Heart left ventricle (tissue), 16 donors: ENCODE measurements at places on chromosomes 13 and 19. TPM values are rescaled to one million over a fixed set of nuclear protein-coding genes. Genes with fewer than 3 reads are reported as not detected.

DNA sequence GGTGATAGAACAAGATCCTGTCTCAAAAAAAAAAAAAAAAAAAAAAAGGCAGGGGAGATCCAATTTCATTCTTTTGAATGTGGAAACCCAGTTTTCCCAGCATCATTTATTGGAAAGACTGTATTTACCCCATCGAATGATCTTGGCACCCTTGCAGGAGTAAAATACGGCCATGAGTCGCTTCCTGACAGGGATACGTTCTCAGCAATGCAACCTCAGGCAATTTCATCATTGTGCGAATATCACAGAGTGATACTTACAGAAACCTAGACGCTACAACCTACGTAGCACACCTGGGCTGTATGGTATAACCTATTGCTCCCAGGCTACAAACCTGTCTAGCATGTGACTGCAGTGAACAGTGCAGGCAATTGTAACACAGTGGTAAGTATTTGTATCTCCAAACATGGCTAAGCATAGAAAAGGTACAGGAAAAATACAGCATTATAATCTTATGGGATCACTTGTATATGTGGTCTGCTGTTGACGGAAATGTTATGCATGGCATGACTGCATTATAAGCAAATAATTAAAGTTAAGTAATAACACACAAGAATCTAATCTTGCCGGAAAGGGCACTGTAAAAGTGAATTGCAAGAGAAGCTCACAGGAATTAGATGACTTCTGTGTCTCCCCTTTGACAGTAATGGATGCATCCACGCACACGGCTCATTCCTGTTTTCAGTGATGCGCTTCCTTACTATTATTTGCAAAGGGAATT is 24.1 kb downstream of the RFX2 start:
- no peaks in the 10 kb centered on the region for H3K36me3 ChIP-seq
- DNase-seq, result no peak
- no peaks in the 10 kb centered on the region for H3K27me3 ChIP-seq
- no peaks in the 10 kb centered on the region for H3K4me1 ChIP-seq
- H3K27ac ChIP-seq, result no peak overlapping the region

GRCh38 chr13:97223711-97224541 is 1.8 kb downstream of the MBNL2 start:
- H3K27me3 ChIP-seq, result no peaks in the 10 kb centered on the region
- H3K36me3 ChIP-seq, result no peaks in the 10 kb centered on the region
- peak overlapping the region; percentile 71 for H3K27ac ChIP-seq
- peak overlapping the region; percentile 56 for H3K4me3 ChIP-seq

DNA sequence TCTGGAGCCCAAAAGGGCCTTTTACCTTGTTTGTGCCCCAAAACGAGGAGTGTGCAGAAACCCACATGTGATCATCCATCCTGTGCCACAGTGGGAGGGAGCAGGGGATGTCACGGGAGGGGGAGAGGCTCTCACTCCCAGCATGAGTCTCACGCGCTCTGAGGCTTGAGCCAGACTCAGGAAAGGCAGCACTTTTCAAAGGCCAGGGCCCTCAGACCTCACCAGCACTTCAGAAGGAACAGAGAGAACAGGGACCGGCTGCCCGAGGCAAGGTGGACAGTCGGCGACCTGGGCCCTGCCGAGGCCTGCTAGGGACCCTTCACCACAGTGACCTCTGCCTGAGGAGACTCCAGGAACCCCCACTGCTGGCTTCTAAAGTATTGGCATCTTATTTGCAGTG is 71.7 kb upstream of the WASF3 start:
- H3K36me3 ChIP-seq, result no peaks in the 10 kb centered on the region
- H3K4me1 ChIP-seq, result peaks cover 22% of the 10 kb centered on the region
- no peaks in the 10 kb centered on the region for H3K27me3 ChIP-seq
- DNase-seq, result no peak
- no peak overlapping the region for H3K4me3 ChIP-seq
- no peak overlapping the region for H3K27ac ChIP-seq

DNA sequence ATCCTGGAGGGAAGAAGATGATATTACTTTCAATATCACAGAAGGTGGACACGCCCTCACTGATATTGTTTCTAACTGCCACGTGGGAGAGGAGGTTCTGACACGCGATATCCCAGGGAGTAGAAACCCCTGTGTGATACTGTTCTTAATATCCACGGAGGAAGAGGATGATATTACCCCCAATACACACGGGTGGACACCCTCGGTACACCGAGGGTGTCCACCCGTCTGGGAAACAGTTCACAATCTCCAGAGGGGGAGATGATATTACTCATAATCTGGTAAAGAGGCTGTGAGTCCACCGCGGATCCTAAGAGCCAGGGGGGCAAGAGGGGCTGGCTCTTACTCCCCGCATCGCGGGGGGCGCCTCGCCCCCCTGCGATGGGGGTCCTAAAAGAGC is 29.7 kb upstream of the RGCC start:
- no peak for DNase-seq
- no peaks in the 10 kb centered on the region for H3K4me1 ChIP-seq
- H3K27ac ChIP-seq, result no peak overlapping the region
- H3K27me3 ChIP-seq, result peaks cover 4% of the 10 kb centered on the region

The FLT3 gene
- 0.15 TPM for total RNA-seq

DNA sequence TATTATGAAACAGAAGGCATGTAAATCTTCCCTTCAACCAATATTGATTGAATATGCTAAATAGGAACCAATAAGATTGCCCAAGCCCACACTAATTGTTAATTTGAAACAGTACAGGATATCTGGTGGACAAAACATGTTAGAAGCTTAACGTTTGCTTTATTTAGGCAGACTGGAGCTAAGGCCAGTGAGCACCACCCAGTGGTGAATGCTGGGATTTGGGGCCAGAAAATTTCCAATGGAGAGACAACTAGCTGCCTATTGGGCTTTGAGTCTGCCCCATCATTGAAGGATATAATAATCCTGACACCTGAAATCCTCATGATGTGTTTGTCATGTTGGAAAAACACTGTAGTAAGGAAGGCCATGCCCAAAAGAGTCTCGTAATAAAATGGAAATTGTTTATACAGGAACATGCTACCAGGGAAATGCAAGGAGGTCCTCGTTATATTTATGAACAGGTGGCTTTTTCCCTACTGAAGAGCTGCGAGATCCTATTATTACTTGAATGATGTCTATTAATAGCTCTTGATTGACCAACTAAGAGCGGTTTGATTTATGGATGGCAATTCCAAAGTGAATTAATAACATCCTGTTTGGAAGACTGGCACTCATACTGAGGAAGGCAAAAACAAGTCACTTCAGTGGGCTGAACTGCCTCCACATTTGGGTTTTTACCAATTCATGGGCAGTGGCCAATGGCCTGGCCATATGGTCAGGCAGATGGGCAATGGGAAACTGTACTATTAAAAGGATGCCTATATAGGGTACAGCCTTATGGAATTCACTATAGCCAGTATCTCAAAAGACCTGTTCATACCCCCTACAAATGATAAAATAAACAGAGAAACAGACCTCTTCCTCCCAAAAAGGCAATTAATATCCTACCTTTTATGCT is 8.7 kb downstream of the SIGLECL1 start:
- no peak overlapping the region for H3K4me3 ChIP-seq
- H3K4me1 ChIP-seq, result no peaks in the 10 kb centered on the region
- DNase-seq, result peak; percentile 12
- H3K27me3 ChIP-seq, result no peaks in the 10 kb centered on the region
- no peak overlapping the region for H3K27ac ChIP-seq
- no peaks in the 10 kb centered on the region for H3K36me3 ChIP-seq

The PSG5 gene
- total RNA-seq, result not detected

The SLITRK1 gene
- total RNA-seq, result not detected

The PSG3 gene
- total RNA-seq, result not detected

The CEACAM7 gene
- not detected for total RNA-seq

GRCh38 chr13:88649855-88650254 is 978.7 kb downstream of the SLITRK5 start:
- H3K4me3 ChIP-seq, result no peak overlapping the region
- H3K4me1 ChIP-seq, result no peaks in the 10 kb centered on the region
- no peak for DNase-seq

- no peaks in the 10 kb centered on the region for H3K36me3 ChIP-seq
- DNase-seq, result no peak
- H3K4me3 ChIP-seq, result no peak overlapping the region
- H3K4me1 ChIP-seq, result no peaks in the 10 kb centered on the region
Observed at GRCh38 chr13:48559638-48560320, 26.9 kb upstream of the RCBTB2 start.

The PRR19 gene
- total RNA-seq, result not detected

The HIF3A gene
- 32.8 TPM for total RNA-seq

- H3K27me3 ChIP-seq, result no peaks in the 10 kb centered on the region
- no peak for DNase-seq
- H3K4me3 ChIP-seq, result no peak overlapping the region
- H3K4me1 ChIP-seq, result peaks cover 8% of the 10 kb centered on the region
Observed at GRCh38 chr13:50829896-50830295, 13.6 kb downstream of the DLEU7 start.

DNA sequence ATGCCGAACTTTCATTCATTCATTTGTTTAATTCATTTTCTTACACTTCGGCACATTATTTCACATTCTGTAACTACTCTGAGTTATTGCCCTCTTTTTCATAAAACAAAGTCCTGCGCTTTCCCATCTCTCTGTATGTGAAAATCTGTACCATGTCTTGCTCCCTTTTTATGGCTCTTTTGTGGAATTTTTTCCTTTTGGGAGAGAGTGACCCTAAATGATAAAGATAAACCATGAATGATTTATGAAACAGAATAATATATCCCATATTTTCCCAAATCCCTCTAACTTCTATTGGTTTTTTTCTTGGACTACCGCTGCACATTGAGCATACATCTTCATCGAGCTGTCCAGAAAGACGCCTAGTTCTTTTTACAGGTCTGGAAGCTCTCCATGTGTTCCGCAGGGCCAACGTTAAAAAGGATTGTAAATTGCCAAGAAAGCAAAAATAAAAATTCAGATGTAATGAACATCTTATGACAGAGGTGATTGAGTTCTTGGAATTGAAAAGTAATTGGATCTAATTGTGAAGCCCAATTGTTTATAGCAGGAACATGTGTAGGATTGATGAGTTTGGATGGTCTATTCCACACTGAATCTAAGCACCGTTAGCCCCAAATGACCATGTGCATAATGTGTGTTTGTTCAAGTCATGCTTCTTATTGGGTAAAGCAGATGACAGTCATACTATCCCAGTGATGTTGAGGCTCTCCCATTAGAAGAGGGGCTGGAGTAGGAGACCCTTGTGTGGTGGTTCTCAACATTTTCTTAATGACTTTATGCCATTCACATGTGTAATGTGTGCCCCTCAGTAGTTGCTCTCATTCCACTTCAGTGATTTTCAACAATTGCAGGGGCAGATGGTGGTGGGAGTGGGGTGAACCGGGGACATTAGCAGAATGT is 378.9 kb downstream of the DLEU7 start:
- H3K27ac ChIP-seq, result no peak overlapping the region
- H3K36me3 ChIP-seq, result no peaks in the 10 kb centered on the region
- H3K4me3 ChIP-seq, result no peak overlapping the region
- DNase-seq, result no peak
- H3K4me1 ChIP-seq, result peaks cover 11% of the 10 kb centered on the region
- no peaks in the 10 kb centered on the region for H3K27me3 ChIP-seq

- no peak overlapping the region for H3K27ac ChIP-seq
- no peaks in the 10 kb centered on the region for H3K27me3 ChIP-seq
- DNase-seq, result no peak
Observed at GRCh38 chr13:40350283-40350992, 316.0 kb downstream of the FOXO1 start.

The DCLK1 gene
- 6.9 TPM for total RNA-seq

DNA sequence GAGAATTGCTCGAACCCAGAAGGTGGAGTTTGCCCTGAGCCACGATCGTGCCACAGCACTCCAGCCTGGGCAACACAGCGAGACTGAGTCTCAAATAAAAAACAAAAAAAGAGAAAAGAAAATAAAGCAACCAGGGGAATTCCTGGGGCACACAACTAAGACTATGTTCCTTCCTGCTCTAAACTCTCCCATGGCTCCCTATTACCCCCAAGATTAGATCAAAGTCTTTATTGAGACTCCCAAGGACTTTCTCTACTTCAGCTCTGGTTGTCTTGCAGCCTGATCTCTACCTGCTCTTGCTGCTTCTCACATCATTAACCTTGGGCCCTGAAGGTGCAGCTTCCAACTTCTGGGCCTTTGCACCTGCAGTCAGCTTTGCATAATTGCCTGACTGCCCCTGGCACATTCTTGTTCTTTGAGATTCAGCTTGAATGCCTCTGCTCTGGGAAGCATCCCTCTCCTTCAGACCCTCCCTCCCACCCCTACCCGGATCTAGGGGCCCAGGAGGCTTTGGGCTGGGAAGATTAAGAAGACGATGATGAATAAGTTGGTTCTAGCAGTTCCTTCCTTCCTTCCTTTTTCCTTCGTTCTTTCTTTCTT is 16.8 kb upstream of the CERS4 start:
- H3K36me3 ChIP-seq, result no peaks in the 10 kb centered on the region
- no peak overlapping the region for H3K4me3 ChIP-seq
- H3K27me3 ChIP-seq, result no peaks in the 10 kb centered on the region
- no peak overlapping the region for H3K27ac ChIP-seq

The ZNF146 gene
- total RNA-seq, result 35.4 TPM

DNA sequence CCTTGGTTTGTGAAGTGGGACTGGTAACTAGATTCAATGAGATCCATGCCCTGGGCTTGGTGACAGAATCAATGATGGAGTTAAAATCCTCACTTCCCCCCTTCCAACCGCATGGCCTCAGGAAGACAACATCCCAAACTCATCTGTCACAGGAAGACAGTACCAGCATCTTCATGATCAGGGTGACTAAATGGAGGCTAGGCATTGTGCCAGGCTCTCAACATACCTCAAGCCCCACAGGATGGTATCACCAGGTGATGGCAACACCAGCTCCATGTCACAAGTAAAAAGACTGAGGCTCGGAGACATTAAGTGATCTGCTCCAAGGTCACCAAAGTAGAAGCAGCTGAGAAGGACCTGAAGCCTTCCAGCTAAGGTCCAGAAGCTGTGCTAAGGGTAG is 14.2 kb downstream of the MED26 start:
- H3K4me3 ChIP-seq, result no peak overlapping the region
- no peak overlapping the region for H3K27ac ChIP-seq
- peaks cover 46% of the 10 kb centered on the region for H3K4me1 ChIP-seq
- H3K27me3 ChIP-seq, result no peaks in the 10 kb centered on the region
- no peak for DNase-seq
